ENCODE measurements at places on chromosomes 2 and 18. TPM values are rescaled to one million over a fixed set of nuclear protein-coding genes. Genes with fewer than 3 reads are reported as not detected.

DNA sequence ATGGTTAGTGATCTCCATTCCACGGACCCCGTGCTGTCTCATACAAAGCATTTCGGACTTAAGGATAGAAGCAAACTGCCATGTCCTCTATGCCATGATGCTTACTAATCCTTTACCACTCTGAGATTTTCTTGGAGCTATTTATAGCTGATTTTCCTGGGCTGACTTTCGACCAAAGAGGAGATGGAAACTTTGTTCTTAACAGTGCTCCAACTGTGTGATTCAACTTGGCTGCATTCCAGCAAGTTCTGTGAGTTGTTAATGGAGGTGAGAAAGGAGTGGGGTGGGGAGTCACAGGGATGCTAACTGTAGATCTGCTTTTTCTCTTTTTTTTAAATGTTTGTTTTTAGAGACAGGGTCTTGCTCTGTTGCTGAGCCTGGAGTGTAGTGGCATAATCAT, 45.5 kb upstream of the MSH2 start:
- no peak for DNase-seq

GRCh38 chr2:111519071-111519470, 364.9 kb downstream of the ANAPC1 start:
- no peak for DNase-seq

DNA sequence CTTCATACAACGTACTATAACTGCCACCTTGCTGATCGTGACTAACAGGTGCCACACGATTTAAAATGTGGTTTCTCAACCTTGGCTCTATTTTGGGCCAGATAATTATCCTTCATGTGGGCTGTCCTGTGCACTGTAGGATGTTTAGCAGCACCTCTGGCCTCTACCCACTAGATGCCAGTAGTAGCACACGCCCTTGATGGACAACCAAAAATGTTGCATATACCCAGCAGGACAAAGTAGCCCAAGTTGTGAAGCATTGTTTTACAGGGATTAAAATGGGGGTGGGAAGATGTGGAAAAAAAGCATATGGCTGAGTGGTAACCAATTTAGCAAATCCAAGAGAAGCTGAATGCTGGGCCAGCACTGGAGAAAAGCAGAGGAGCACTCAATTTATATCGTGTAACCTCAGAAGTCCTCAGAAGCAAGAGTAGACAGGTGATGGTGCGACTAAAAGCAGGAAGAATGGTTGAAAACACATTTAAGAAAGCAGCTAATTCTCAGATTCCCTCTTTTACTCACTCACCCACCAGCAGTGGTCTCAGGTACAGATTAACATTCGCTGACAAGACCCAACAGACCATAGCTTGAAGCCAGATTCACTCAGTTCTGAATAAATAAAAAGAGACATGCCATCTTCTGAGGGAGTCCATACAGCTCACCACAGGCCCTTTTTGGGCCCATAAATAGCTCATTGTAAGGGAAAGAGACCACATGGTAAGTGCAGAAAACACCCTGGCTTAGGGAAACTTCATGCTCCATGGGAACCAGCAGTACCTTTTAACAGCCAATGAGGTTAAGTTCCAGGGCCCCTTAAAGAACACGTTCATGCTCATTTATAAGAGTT, 50.6 kb downstream of the RAPH1 start:
- DNase-seq: peak; percentile 30

DNA sequence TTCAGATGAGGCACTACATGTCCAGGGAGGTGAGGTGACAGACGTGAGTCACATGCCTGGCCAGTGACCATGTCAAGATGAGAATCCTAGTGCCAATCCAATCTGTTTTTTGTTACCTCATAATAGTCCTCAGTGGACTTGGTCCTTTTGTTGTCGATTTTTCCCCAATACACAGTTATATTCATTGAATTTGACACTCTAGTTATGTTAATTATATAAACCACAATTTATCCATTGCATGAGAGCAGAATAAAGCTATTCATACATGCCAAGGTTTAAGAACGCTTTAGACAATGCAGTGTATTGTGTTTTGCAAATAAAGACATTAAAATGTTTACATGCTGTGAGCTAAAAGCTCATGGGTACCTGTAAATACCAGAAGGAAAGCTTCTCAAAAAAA, 21.6 kb upstream of the TMEFF2 start:
- no peak for DNase-seq

KYNU gene
- total RNA-seq: not detected

RPIA gene
- 83.1 TPM for total RNA-seq

MOB1A gene
- 207 TPM for total RNA-seq

Data from activated T-helper 1 cell treated with anti-CD3 and anti-CD28 coated beads, Interleukin-12 subunit alpha, Interleukin-12 subunit beta, Interleukin-2, Interleukin-4 antibody, amounts not matched to agents 30 ng/mL and 10 ng/mL and 1 ng/mL, durations not matched to agents 14 hours and 24 hours and 36 hours (primary cell).